ENCODE measurements at places on chromosomes 7 and 10.

GRCh38 chr7:24143547-24143946 is 140.4 kb upstream of the NPY start:
- DNase-seq = no peak

GRCh38 chr7:2014391-2015241 is 218.1 kb downstream of the MAD1L1 start:
- DNase-seq = no peak

DNA sequence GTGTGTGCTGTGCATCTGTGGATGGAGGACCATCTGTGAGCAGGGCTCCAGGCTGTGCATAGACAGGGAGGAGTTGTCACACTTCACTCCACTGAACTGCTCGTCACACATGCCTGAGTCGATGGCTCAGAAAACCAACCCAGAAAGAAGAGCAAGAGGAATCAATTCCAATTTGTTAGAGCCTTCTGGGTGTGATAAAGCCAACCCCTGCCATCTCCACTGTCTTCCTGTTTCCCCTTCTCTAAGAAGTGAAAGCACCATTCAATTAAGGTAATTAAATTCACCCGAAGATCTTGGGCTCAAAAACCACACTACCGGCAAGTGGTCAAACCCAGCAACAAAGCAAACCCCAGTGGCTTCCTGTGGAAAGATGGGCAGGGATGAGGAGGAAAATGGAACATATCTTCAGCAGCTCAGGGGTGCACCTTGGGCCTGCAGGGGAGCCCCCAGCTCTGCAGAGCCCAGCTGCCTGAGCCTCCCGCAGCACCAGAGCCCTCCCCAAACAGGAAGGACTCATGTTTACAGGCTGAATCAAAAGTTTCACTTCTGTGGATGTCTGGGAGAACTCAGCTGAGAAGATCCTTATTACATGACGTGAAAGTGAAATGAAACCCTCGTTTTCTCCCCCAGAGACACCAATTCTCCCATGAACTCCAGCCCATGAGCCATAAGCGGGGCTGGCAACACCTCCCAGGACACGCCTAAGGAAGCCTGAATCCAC is 10.9 kb downstream of the C10orf71 start:
- DNase-seq = no peak

DNA sequence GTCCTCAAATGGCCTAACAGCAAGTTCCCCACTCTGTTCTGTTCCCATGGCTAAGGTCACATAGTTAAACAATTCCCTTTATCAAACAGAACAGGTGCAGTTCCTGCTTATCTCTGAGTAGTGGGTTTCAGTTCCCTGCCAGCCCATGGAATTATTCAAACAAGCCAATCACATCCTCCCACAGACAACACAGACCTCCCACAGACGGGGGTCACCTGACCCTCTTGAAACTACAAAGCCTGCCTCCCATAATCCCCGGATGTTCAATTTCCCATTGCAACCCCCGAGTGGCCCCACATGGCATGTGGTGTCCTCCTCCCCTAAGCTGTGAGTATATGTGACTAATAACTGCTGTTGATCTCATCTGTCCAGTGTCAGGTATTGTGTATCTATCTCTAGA is 64.1 kb downstream of the TMEM168 start:
- no peak for DNase-seq

GRCh38 chr7:821688-822087 is 10.6 kb upstream of the SUN1 start:
- no peak for DNase-seq

- DNase-seq = no peak
Observed at GRCh38 chr7:94449151-94449725, 54.5 kb downstream of the COL1A2 start.

DNA sequence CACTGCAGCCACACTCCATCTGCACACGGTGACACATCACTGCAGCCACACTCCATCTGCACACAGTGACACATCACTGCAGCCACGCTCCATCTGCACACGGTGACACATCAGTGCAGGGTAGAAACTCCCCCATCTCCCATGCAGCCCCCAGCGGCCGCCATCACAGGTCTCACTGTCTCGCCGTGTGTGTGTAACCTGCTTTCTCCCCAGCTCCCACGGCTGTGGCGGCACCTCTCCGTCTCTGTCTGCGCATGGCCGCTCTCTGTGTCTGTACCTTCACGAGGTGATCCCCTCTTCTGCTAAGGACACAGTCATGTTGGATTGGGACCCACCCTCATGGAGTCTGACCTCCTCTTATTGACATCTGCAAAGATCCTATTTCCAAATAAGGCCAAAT is 527.4 kb downstream of the PTPRN2 start:
- no peak for DNase-seq

- peak; percentile 93 for DNase-seq
Observed at GRCh38 chr10:56360967-56361612, at the start of gene ZWINT. Gene ZWINT, minus strand, starts transcription at chr10:56361259. Its CDS starts 23 bp downstream, at chr10:56361236.

DNA sequence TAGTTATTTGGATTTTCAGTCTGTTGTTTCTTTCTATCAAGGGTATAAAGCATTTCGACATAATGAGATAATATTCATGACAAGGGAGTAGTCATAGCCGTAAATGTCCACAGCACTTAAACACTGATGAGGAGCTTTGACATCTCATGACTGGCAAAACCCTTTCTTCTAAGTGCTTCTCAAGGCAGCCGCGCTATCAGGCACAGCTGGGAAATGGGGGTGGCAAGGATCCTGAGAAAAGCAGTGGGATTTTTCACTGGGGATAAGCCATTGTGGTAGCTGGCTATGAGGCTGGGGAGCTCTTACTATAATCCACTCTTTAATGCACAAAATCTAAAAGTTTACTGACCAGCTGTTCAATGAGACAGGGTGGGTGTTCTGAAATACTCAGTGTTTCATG is 493.2 kb upstream of the KLF6 start:
- DNase-seq = no peak

GRCh38 chr7:98212532-98213041 is 1.3 kb downstream of the BHLHA15 start:
- no peak for DNase-seq

DNA sequence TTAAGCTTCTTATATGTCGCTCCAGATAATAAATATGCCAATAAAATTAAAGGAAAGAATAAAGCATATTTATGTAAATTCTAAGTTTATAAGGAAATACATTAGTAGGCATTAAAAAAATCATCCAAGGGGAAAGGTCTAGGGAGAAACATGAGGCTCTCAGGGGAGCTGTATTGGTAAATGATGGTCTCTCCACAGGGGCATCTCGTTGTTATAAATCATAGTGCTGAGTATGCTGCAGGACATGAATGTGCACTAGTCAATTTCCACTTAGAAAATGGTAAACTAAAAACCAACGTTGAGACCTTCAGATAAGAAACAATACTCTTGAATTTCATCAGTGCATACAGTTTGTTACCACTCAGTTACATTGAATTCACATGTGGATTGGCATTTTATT is 194.0 kb upstream of the AHR start:
- DNase-seq = no peak

GRCh38 chr10:48289501-48290238 is 15.2 kb upstream of the FRMPD2 start:
- no peak for DNase-seq

DNA sequence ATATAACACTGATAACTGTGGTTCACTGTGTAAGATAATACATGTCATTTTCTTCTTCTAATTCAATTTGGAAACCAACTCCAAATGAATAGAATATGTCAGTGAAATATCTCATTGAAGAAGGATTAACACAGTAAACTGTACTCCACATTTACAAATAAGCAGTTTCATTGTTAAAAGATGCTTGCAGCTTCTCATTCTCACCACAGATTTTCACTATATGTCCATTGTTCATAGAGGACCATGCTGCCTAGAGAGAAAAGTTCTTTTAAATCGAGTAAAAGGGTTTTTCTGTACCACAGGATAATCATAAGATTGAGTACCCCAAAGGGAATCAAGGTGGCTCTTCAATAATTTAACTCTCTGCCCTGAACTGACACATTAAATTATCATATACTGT is 165.5 kb downstream of the LRRN3 start:
- no peak for DNase-seq

Data from left renal cortex interstitium (tissue), 4 donors.